Epithelial cell of proximal tubule (primary cell): ENCODE measurements at places on chromosomes 5 and 9. TPM values are rescaled to one million over a fixed set of nuclear protein-coding genes. Genes with fewer than 3 reads are reported as not detected.

Gene LAMC3
- 0.14 and 0.29 TPM in 2 replicates for total RNA-seq

Gene CCNJL
- 13.0 and 17.5 TPM in 2 replicates for total RNA-seq

Gene CDH9
- not detected in 2 replicates for total RNA-seq

DNA sequence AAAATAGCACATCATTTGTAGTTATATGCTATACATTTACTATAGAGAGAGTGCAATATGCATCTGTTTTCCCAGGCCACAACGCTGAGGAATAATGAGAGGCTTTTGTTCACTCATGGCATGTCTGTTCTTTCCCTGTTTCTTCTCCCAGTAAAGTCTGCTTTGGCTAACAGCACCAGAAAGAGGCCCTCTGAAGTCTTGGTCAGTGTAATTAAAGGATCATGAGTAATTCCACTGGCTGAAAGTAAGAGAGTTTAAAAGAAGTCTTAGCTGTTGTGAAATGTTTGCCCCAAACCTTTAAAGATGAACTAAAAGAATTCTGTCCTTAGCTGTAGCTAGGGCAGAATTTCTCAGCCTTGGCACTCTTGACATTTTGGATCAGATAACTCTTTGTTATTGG lies 228.8 kb downstream of the TLE4 start:
- no peak for DNase-seq

DNA sequence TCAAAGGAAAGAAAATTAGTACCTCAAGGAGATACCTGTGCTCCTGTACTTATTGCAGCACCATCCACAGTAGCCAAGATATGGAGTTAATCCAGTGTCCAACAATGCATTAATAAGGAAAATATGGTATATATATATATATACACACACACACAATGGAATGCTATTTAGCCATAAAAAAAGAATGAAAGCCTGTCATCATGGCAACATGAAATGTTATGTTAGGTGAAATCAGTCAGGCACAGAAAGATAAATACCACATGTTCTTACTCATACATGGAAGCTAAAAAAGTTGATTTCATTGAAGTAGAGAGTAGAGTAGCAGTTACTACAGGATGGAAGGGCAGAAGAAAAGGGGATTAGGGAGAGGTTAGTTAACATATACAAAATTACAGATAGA lies 601.5 kb downstream of the ANXA1 start:
- peak; percentile 29 for DNase-seq

DNA sequence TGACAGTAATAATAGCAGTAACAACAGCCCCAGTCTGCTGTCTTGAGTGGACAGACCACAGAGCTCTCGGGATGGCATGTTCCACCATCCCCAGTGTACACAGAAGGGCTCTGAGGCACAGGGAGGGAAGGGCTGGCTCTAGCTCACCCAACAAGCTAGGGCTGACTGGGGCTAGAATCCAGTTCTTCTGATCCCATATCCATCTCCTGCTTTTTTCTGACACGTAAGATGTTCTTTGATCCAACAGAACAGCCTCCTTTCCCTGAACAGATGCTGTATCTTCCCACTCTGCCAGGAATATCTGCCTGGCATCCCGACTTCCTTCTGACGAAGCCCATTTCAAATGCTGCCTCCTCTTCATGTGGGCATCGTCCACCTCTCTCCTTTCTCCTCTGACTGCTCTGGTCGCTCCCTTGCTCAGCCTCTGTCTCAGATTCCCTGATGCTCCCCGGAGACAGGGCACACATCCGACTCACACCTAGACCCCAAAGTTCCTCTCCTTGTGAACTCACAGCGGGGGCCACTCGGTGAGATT lies 43.6 kb upstream of the CLK4 start:
- no peak for DNase-seq

DNA sequence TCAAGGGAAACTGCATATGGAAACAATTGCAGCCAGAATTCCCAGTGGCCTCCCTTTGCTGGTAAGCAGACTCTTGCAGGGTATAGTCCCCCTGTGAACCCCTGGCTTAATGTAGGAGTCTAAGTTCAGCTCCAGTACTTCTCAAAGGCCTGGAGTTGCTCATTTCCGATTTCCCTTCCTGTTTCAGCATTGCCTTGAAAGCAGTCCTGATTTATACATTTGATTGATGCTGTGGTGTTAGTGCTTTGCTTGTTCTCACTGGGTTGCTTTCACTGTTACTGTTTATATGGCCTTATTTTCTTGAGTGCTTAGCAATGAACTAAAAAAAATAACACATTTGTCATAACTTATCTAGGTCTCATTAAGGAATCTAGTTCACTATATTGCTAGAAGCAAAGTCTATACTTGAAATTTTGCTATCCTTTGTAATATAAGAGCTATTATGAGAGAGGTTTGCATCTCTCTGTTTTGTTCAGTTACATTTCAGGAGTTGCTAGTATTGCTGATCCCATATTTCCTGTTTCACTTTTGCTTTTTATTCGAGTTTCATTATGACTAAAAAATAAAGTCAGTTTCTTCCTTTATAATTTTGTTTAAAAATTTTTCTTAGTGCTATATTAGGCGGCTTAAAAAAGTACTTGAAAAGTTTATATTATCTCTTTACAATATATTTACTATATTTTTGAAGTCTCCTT lies 122.4 kb upstream of the NMUR2 start:
- DNase-seq = no peak
